ENCODE measurements at places on chromosomes 2 and 18.

GRCh38 chr2:112627060-112628040, 18.4 kb upstream of the SLC20A1 start:
- no peak for DNase-seq

GRCh38 chr18:68152770-68153169, 562.1 kb downstream of the TMX3 start:
- DNase-seq = no peak

DNA sequence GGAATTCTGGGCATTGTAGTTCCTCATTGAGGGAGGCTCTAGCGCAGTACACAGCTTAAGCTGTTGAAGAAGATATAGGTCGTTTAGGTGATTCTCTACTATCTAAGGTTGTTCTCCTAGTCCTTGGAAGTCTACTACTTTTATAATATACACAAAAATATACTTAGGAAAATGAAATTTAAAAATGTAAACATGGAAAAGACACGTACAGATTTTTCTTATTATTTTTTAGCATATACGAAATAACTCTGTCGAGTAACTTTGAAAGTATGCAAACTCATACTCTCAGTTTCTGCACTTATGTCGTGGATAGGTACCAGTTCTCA, 272 bp upstream of the FASTKD1 start:
- no peak for DNase-seq

- DNase-seq = no peak
Measured at GRCh38 chr2:181363164-181363563, 94.0 kb upstream of the ITGA4 start.

GRCh38 chr18:7523772-7524171, 43.3 kb upstream of the PTPRM start:
- no peak for DNase-seq

DNA sequence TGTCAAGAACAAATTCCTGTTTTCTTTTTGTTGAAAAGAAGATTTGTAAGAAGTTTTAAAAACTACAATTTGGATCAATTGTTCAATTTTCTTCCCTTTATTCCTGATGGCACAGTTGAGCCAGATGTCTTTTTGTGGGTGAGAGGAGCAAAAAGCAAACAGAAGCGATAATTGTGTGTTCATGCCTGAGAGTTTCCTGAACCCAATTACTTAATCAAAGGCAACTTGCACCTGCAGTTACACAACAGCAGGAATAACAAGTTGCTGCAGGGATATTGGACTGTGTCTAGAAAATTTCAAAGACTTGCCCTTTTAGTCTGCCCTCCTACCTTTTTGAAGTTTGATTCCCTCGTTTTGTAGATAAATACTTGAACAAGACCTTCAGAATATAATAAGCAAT, 383.6 kb downstream of the DSEL start:
- DNase-seq = no peak

DNA sequence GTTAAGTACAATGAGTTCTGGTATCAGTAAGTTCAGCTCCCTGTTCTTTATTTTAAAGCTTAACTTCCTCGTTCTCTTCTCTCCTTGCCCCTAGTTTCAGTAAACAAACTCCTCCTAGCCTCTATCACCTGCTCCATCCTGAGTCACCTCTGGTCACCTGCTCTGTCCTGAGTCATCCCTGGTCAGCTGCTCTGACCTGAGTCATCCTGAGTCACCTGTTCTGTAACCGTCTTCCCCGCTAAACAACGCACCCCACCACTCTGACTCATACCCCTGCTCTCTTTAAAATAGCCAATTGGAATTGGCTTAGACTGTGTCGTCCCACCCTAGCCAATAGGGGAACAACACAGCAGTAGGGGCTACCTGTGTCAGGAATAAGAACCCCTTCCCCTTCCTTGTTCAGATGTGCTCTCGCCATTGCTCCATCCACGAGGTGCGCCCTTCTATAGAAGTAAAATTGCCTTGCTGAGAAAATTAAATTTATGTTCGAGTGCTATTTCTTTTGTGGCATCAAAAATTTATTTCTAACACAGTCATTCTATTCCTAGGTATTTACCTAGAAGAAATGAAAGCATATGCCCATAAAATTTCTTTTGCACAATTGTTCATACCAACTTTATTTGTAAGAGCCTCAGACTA, 24.9 kb upstream of the RMND5A start:
- no peak for DNase-seq

DNA sequence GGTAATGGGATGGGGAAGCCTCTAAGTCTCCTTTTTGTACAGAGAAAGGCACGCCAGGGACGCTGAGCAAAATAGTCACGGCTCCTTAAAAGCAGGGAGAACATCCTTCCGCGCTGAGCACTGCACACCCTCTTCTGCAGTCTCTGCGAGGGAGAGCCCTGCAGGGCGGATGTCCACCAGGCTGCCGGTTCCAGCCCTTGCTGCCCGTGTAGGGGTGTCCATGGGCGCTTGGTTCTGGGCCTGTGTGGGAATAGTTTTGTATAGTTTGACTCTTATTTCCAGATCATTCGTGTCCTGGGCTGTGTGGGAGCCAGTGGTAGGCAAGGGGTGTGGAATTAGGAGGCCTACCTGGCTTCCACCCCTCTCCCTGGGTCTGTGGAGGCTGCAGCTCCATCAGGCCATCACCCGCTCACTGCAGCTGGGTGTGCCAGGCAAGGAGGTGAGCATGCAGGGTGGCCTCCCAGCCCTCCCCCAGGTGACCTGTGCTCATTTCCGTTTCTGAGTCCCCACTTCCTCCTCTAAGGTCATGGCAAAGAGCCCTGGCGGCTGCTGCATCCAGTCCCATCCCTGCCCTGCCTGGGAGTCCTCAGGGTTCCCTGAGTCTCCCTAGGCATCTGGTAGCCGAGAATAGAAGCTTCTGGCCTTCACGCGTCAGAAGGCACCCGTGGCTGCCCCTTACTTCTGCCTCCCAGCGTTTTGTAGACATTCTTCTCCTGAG, 202.6 kb downstream of the LDLRAD4 start:
- no peak for DNase-seq

- DNase-seq = no peak
Measured at GRCh38 chr2:234355021-234355720, 141.7 kb downstream of the ARL4C start.

- no peak for DNase-seq
Measured at GRCh38 chr2:1639086-1639858, 105.0 kb downstream of the PXDN start.

DNA sequence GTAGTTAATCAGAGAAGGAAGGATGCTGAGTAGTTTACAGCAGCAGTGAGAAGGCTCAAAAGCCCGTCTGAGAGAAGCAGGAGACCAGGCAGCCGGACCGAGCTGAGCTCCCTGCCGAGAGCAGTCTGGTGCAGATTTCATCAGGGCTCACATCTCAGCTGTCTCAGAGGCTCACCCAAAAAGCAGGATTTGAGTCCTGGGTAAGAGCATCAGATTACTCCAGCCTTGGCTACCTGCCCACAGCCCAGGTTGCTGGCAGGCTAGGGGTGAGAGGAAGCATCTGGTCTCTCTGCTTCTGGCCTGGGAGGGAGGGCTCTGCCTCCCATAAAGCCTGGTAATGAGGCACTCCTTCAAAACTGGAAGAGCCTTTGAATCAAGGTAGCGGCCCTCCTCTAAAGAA, 140.5 kb downstream of the ST6GAL2 start:
- DNase-seq = no peak

GRCh38 chr2:46813020-46813415, 102.6 kb downstream of the MCFD2 start:
- no peak for DNase-seq

DNA sequence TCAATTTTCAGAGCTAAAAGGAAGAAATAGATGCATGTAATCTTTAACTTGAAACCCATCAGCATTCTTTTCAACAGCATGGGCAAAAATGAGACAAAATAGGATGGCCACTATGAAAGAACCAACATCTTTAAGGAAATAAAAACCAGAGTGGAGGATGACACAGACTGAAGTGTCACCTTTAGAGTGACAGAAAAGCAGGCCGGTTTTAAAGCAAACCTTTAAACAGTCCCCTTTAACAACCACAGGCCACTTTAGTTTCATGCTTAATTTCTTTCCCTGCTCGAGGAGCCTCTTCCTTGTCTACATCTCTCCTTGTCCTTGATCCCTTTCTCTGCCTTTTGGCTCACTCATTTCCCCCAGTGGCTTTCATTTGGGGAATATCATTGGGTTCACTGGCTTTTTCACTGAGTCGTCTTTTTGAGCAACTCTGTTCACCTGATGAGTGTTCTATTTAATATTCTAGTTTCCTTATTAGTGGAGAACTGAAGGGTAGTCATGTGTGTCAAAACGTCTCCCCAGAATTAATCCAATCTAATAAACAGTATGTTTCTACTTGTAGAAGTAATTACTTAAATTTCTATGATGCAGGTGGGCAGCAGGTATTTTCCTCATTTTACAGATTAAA, 72.5 kb downstream of the DOCK10 start:
- no peak for DNase-seq

DNA sequence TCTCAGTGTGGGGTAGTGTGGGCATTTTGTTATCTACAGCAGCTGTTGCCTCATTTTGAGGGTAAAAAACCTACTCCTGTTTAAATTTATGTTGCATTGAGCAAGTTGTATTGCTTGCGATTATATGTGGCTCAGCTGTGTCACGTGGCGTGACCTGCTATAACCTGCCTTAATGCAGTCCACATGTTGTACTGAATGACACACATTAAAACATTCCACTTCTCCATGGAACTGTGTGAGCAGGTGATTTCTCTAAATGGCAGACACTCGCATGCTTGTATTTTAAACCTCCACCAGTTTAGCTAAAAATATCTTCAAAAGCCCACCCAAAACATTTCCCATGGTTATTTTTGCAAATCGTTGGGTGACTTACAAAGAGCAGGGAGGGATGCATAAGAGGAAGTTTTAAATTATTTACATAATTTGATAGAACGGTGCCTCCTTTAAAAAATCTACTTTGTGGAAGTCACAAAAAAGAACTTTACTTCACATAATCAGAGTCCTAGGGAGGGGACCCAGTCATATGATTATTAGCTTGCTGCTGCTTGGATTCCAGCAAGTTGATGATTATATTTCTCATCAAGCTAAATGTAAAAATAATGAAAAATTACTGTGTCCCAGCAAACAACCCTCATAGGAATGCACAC, 163.3 kb upstream of the ZEB2 start:
- no peak for DNase-seq

All from GM12878 (cell line).